ENCODE measurements at places on chromosomes 7 and 10.

GRCh38 chr7:23004247-23004520 lies 9.7 kb downstream of the HYCC1 start:
- no peak for DNase-seq

GRCh38 chr10:29257784-29258135 lies 31.1 kb upstream of the LYZL1 start:
- no peak for DNase-seq

DNA sequence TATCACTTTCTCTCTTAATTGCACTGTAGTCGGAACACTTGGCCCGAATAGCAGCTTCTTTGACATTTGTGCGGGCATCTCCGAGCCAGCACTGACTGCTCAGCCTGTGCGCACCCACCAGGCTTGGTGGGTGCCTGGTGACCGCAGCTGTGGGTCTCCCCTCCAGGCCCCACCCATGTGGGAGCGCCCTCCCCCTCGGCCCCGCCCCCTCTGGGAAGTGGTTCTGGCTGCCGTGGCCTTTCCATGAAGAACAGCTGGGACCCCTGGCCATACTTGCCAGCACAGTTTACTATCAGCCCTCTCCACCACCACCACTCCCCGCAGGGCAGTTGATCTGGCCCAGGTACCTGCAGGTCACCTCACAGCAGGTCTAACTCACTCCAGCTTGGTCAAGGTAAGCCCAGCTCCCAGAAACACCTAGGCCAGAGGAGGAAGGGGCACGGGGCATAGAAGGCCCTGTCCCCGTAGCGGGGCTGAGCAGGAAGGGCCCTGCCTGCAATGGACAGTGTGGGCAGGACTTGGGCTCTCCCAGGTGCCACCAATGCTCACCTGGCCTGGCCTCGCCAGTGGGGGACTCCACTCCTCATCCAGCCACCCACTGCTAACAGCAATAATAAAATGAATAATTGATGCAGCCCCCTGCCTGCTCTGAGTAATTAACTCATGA lies 5.8 kb downstream of the RASGEF1A start:
- no peak for DNase-seq

DNA sequence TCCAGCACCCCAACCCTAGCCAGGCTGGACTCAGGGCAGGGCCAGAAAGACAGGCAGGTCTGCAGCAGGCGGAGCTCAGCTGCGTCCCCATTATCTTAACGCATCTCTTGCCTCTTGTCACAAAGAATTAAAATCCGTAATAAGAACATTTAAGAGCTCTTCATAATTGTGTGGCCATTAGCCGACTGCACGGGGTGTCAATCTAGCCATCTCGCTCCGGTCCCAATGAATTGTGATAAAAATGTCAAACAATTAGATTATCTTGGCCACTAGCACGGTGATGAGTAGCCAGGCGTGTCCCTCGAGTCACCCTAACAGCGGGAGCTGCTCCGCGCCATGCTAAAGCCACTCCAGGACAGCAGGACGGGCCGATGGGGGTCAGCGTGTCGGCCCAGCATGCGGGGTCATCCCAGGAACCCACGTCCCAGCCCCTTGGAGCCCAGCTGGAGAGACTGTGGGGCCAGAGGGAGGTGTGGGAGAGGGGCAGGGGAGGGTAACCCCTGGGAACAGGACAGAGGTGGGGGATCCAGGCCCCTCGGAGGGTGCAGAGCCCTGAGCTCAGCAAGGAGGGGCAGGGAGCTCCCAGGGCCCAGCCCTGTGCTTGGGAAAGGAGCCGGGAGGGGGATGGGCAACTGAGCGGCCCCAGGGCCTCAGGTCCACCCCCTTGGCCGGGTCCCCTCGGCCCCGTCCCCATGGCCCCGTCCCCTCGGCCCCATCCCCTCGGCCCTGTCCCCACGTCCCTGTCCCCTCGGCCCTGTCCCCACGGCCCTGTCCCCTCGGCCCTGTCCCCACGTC lies 17.7 kb upstream of the NKX6-2 start:
- no peak for DNase-seq

- DNase-seq = no peak
These were observed 352.2 kb downstream of the TFEC start for GRCh38 chr7:115678086-115678982.

- DNase-seq = no peak
These were observed 1.6 kb upstream of the ANKRD2 start for GRCh38 chr10:97570789-97571471.

GRCh38 chr7:22361795-22362194 lies 4.8 kb upstream of the RAPGEF5 start:
- DNase-seq = no peak

GRCh38 chr7:13778967-13779366 lies 210.5 kb downstream of the ETV1 start:
- peak; percentile 43 for DNase-seq

- no peak for DNase-seq
These were observed 350.2 kb downstream of the GATA3 start for GRCh38 chr10:8404721-8405120.

GRCh38 chr7:135920478-135920877 lies 56.7 kb downstream of the MTPN start:
- no peak for DNase-seq

DNA sequence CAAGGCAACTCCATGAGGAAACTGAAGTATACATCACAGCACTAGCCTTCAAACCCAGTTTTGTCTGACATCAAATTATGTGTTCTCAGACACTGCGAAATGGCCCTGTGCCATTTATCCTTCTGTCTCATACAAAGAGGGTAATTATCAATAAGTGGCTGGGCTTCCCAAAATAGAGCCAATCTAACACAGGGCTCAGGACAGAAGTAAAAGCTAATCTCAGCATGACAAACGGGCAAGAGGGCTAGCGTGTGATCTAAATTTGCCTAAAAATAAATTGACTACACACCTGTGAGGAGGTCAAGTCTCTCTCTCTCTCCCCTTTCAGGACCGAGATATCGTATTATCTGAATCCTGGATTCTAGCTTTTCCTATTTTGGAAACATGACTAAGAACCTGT lies 67.2 kb downstream of the DGKB start:
- no peak for DNase-seq

DNA sequence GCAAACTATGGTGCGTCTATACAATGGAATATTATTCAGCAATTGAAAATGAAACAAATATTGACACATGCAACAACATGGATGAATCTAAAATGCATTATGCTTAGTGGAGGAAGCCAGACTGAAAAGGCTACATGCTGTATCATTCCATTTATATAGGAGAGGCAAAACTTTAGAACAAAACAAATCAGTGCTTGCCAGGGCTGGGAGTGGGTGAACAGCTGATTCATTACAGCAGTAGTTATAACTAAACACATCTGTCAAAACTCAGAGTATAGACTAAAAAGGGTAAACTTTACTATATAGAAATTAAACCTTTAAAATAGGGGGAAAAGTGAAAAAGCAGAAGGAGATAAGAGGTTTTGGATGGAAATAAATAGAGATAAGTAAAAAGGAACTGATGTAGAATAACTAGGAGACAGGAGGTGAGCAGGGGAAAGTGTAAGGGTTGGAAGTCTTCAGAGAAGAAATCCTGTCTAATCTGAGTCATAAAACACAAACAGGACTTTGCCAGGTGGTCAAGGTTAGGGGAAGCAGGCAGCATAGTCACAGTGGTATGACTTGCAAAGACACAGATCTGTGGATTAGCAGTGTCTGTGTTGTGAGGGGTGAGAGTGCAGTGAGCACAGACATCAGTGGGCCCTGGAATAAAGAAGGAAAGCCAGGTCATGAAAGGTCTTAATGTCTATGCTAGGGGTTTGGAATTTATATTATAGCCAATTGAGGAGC lies 349.8 kb downstream of the PHTF2 start:
- no peak for DNase-seq

- DNase-seq = no peak
These were observed 513.4 kb upstream of the GRM3 start for GRCh38 chr7:86130268-86130667.

- DNase-seq = no peak
These were observed 2.1 kb downstream of the ANK3 start for GRCh38 chr10:60387531-60387930.

DNA sequence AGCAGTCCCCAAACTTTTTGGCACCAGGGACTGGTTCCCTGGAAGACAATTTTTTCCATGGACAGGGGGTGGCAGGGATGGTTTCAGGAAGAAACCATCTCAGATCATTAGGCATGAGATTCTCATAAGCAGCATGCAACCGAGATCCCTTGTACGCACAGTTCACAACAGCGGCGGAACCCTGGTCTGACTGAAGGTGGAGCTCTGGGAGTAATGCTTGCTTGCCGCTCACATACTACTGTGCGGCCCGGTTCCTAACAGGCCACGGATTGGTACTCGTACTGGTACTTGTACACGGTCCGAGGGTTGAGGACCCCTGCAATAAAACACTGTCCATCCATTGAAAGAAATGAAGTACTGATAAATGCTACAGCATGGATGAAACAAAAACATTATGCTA lies 32.8 kb downstream of the MKRN1 start:
- DNase-seq = no peak

GRCh38 chr7:81441750-81442149 lies 328.1 kb downstream of the HGF start:
- no peak for DNase-seq

- DNase-seq = no peak
These were observed 107.4 kb downstream of the EEPD1 start for GRCh38 chr7:36260481-36260880.

DNA sequence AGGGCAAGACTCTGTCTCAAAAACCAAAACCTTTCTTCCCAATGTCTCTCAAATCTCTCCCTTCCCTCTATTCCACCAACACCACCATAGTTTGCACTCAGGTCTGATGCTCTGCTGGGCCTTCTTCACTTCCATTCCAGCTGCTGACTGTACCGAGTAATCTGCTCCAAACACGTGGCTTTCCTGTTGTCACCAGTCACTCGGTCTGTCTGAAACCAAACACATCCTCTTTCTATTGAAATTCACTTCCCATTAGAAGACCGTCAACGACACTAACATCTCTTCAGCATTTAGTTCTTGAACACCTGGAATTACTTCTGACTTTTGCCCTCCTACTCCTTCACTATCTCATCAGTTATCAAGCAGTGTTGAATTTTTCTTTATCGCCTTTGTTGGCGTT lies 4.7 kb upstream of the NRF1 start:
- no peak for DNase-seq

DNA sequence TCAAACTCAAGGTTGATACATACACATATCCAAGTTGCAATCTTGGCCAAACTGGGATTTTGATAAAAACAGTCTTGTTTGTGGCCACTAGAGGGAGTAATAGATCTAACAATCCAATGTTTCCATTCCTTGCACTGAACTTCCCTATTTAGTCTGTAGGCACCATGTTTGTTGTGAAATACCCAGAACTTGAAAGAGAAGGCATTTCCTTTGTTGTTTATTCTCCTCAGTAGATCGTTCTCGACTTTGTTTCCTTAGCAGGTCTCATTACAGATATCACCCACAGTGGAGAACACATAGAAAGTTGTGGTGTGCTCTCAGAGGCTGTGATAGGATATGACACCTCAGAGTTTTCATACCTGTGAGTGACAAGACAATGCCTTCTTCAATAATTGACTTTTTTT lies 70.3 kb upstream of the MXI1 start:
- DNase-seq = peak; percentile 59

- DNase-seq = no peak
These were observed 38.4 kb upstream of the PLXNA4 start for GRCh38 chr7:132614428-132615318.

DNA sequence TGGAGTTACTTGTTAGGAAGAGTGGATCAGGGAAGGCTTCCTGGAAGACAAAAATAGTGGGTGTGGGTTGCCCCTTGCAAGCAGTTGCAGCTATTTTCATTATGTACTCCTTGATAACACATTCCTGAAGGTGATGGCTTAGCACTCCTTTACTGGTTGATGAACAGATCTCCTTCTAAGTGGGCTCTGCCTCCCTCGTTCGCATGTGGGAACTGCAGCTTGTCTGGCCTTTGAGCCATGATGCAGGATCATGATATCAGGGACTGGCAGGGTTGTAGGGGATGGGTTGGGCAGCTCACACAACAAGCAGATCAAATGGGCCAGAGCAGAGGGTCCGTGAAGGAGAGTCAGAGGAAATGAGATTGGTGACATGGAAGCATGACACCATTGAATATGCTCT lies 28.8 kb upstream of the LRRC4 start:
- DNase-seq = no peak

- no peak for DNase-seq
These were observed 167.1 kb upstream of the INHBA start for GRCh38 chr7:41869997-41870396.

DNA sequence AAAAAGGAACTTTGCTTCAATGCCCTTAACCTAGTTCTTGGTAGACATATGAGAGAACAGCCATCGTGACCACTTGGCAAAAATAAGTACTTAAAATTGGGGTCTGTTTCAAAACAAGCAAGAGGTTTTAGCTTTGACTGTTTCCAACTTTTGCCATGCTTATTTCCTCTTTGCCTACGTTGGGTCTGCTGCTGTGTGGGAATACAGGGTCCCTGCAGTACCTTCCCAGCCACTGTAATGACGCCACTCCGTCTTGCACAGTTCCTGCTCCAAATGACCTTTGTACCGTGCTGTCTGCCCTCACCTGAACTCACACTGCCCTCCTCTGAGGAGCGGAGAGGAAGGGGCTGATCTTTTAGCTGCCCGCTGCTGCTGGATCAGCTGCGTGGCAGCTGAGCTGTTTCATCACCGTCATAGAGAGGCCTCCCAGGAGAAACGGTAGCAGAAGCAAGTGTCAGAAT lies 133.1 kb downstream of the MAPK8 start:
- DNase-seq = no peak

GRCh38 chr10:63644418-63645142 lies 123.4 kb downstream of the REEP3 start:
- no peak for DNase-seq
